ENCODE measurements at places on chromosomes 11 and 22.

DNA sequence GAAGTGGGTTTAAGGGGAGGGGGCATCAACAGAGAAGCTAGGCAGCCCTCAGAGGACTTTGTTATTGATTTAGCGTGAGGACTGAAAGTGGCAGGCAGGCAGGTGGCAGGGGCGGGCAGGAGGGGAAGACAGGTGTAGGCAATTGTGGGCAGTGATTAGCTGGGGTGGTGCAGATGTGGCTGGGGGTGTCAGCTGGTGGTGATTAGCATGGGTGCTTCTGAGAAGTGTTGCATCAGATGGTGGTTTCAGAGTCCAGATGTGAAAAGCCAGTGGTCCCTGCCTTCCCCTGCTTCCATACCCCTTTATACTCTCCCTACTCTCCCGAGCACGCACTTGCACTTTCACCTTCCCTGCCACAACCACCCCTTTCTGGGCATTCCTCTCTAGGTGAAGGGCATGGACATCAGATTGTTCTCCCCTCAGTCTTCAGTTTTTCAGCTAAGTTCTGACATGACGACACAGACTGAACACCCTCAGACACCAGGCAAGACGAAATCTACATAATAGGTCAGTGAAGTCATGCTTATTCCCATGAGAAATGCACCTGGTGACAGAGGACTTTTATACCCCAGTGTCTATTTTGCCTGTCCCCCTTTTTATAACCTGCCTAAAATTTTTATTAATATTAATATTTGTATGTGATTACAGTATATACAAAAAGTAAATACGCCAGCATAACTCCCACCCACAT, 435.7 kb upstream of the CADM1 start:
- DNase-seq: no peak

DNA sequence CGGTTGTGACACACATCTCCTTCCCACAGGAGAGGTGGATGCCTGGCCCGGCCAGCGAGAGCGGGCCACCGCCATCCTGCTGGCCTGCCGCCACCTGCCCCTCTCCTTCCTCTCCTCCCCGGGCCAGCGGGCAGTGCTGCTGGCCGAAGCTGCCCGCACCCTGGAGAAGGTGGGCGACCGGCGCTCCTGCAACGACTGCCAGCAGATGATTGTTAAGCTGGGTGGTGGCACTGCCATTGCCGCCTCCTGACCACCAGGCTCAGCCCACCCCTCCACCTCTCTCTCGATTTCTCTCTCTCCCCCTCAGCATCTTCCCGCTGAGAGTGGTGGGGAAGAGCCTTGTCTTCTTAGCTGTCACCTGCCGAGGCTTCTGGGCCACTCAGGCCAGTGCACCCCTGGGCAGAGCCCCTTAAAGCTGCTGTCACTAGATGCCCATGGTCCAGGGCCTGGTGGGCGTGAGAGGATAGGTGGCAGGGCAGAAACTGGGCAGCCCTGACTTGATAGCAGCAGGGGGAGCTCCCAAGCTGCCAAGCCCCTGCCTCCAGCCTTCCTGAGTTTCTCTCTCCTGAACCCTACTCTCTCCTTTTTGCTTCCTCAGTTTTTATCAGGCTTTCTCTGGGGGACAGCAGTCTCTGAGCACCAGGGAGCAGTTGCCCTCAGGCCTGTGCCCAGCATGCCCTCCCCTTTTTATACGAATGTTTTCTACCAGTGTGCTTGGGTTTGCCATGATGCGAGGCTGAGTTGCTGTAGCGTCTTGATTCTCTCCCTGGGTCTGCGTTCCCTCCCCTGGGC, 9.3 kb downstream of the SHISA8 start:
- no peak for DNase-seq

DNA sequence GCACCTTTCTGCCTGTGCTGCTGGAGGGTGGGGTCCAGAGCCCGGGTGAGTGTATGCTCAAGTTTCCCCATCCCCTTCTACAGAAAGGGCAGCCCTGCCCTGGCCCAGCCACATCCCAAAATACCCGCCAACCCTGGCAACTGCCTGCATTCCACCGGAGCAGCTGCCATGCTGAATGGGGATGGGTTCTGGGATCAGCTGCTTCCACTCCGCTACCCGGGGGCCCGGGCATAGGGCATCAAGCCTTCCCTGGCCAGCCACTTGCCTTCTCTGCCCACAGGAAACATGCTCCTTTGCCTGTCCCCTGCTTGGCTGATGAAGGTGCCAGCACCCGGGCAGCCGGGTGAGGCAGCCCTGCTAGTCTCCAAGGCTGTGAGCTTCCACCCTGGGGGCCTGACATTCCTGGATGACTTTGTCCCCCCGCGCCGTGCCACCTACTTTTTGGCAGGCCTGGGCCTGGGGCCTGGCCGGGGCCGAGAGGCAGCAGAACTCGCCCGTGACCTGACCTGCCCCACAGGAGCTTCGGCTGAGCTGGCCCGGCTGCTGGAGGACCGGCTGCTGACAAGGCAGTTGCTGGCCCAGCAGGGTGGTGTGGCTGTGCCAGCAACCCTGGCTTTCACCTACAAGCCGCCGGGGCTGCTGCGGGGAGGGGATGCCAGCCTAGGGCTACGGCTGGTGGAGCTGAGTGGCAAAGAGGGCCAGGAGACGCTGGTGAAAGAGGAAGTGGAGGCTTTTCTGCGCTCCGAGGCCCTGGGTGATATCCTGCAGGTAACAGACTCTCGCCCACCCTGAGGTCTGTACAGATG, 3.2 kb downstream of the CARNS1 start:
- DNase-seq: no peak

DNA sequence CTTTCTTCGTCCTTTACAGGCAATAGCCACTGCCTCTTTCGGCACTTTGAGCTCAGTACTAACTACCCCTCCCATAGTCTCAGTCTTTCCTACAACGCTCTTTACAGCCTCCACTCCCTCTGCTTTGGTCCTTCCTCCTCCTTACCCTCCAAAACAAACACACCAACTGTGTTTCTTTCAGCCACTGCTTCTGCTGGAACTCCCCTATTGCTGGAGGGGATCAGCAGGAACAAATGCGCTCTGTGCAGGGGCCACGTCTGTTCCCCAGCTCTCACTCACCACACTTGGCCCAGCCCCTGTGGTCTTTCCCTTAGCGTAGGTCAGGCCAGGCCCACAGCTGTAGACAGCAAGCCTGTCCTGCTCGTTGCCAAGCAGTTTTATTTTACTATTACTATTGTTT, 42.3 kb downstream of the PC start:
- no peak for DNase-seq

GRCh38 chr11:1619449-1619848, 2.5 kb downstream of the KRTAP5-4 start:
- no peak for DNase-seq

DNA sequence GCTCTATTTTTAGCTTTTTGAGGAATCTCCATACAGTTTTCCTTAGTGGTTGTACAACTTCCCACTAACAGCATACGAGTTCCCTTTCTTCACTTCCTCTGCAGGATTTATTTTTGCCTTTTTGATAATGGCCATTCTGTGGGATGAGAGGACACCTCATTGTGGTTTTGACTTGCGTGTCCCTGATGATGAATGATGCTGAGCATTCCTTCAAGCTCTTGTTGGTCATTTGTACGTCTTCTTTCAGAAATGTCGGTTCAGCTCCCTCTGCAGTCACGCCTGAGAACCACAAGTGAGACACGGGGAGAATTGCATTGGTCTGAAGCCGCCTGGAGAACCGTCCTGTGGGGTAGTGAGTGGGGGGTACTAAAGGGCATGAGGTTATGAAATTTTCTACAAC, 2.0 kb upstream of the KRTAP5-10 start:
- DNase-seq: peak; percentile 34

DNA sequence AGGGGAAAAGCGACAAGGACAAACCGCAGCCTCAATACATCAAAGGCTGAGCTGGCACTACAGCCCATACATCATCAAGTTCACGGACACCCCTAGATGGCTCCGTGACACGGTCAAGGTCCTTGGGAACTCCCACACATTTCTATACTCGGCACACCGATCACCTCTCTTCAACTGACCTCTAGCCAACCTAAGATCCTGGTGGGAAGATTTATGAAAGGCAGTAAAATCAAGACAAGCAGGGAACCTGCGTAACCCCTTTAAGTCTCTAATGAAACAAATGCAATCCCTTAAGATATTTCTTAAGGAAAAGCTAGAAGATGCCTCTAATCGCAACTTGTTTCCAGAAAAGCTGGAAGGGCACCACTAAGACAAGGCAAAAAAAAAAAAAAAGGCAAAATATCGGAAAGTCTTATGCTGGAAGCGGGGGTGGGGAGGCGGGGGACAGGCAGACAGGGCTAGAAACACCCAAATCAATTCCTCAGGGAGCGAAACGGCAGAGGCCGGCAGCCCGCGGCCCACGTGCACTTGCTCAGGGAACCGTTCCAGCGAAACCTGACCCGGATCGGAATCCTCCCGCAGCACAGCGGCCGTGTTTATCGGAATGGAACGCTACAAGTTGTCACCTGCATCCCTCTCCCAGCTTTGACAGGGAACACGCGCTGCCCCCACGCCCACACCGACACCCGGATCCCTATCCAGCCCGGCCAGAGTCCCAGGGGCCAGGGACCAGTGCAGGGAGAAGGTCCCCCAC, 1.4 kb downstream of the ARHGAP20 start:
- no peak for DNase-seq

DNA sequence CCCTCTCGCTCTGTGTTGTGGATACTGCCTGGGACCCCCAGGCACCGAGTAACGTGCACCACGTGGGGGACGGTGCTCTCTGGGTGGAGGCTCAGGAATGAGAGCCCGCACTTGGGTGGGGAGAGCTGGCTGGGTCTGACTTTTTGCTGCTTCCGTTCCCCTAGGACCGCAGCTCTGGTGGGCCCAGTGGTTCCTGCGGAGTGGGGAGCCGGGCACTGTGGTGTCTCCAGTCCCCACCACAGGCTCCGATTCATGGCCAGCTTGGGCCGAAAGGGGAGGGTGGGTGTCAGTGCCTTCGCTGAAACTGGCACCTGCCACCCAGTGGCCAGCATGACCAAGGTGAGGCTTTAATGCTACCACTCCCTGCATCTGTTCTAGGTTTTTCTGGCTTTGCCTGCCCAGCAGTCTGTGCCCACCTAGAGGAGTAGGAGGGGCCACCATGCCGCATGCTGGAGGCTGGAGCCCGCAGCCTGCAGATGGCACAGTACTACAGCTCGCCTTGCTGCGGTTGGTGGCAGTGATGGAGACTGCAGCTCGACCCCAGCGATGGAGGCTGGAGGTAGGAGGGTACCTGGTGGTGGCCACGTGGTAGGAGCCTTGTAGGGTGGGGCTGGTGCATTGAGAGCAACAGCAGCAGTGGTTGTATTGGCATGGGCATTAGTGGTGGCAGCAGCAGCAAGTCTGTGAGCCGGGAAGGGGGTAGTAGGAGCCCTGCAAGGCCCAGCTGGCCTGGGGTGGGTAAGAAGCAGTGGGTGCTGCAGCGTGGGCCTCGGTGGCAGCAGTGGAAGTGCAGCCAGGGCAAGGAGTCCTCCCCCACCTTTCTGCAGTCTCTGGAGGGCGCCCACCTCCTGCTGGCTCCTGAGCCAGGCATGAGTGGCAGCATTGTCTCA, 118.8 kb upstream of the VPREB1 start:
- DNase-seq: no peak

DNA sequence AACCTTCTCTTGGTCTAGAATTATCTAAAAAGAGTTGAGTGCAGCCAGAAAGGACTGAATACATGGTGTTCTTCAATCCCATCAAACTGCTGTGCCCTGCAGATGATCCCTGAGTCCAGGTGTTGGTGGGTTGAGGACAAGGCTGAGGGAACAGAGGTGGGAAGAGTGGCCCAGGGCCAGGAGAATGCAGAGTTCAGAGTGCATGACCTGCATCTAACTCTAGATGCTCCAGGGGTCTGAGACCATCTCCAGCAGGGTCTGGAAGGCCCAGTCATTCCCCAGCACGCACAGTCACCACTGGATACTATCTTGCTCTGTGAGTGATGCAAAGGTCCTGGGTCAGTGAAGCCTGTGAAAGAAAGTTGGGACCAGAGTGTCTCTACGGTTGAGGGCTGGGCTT, 2.1 kb upstream of the VPREB1 start:
- DNase-seq: no peak

GRCh38 chr22:37581504-37581903, 1.6 kb upstream of the LGALS2 start:
- no peak for DNase-seq

DNA sequence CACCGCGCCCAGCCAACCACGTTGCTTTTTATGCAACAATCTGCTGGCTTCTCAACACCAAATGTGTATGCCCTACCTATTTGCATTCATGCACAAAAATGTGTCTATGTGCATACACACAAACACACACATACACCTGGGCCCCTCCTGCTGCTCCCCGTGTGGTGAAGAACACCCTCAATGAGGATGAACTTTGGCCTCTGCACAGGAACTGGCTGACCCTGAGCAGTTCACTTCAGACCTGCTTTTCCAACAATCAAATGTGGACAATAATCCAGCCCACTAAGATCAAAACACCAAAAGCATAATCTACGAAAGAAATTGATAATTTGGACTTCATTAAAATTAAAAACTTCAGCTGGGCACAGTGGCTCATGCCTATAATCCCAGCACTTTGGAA, 25.3 kb upstream of the SLC35C1 start:
- DNase-seq: no peak

DNA sequence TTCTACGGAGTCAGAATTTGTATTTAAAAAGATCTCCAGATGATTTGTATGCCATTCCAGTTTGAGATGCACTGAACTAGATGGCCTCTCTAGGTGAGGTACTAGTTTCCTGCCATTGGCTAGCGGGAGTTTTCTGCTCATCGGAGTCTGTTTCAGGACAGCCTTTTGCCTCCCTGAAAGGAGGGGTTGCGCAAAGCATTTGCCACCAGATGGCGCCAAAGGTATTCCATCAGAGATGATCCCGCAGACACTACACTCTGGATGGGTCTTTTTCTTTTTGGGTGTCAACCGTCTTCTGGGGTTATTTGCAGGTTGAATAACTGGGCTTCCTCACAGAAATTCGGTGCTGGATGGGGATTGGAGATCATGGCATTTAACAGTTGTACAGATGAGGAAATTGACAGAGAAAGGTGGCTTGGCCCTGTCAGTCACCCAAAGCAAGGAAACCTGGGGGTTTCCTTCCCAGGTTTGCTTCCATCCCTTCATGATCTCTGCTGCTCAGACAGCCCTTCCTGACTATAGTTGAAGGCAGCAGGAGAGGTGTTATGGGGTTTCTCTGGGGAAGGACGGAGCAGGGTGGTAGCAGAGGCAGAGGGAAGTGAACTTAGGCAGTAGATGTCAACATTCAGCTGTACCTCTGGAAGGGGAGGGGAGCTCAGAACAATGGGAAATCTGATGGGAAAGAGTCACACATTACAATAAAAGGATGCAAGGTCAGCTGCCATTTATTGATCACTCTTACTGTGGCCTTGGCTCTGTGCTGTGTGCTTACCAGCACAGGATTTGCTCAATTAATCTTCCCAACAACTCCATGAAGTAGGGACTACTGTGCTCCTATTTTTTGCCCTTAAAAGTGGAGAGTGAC, 81.6 kb downstream of the CCDC81 start:
- DNase-seq: peak; percentile 87

DNA sequence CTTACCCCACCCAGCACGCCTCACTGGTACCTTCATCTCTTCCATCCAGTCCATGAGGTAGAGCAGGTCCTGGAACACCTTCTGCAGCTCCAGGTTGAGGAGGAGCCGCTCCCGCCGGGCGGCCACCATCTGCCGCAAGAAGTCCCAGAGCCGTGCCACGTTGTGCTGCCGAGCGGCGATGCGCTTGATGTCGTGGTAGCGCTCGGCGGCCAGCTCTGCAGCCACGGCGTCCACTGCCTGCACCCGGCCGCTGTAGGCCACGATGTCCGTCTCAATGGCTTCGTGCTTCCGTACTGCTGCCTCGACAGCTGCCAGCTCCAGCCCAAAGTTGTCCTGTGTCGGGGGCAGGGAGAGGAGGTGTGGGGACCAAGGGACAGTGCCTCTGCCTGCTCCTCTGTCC, 21.5 kb downstream of the SPTBN2 start:
- DNase-seq: no peak

GRCh38 chr11:69295079-69295994, 1.4 kb downstream of the MYEOV start:
- DNase-seq: no peak

GRCh38 chr11:102252339-102252891, 64.9 kb upstream of the BIRC3 start:
- DNase-seq: no peak

All from activated CD4-positive, alpha-beta T cell treated with anti-CD3 and anti-CD28 coated beads, Interleukin-2, Interleukin-4, amounts not matched to agents 100 ng/mL and 50 ng/mL, durations not matched to agents 16 hours and 8 hours (primary cell).